Left lung (tissue), 14 donors: ENCODE measurements at places on chromosomes 4 and X. TPM values are rescaled to one million over a fixed set of nuclear protein-coding genes. Genes with fewer than 3 reads are reported as not detected.

DNA sequence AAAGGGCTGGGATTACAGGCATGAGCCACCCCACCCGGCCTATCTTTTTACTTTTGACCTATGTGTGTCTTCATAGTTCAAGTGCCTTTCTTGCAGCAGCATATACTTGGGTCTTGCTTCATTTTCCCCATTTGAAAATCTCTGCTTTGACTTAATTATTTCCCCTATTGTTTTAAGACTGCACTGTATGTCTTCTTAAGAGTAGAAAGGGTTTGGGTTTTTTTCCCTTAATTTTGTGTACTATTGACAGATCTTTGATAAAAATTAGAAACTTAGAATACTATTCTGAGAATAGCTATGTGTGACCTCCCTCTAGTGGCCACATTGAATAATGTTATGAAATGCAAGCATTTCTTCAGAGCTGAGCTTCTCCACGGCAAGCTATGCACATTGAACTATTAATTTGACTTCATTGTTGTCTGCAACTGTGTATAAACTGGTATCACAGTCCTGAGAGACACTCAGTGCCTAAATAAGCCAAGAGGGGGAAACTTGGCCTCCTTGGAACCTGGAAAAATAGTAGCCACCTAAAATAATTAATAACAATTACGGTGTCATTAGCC lies 8.7 kb upstream of the SLC25A4 start:
- DNase-seq = peak; percentile 58

GRCh38 chr4:99054428-99054994 lies 34.1 kb downstream of the ADH5 start:
- peak; percentile 3 for DNase-seq

APBB2 gene
- polyA plus RNA-seq = 55.9 TPM

ZNF157 gene
- 1.2 TPM for polyA plus RNA-seq
